NCI-H2171 treated with DMSO at 0.1 percent for 48 hours (cell line): ENCODE measurements at places on chromosomes 3 and 15.

- DNase-seq = no peak
Observed at GRCh38 chr15:77418391-77418965, 1.4 kb downstream of the PEAK1 start.

DNA sequence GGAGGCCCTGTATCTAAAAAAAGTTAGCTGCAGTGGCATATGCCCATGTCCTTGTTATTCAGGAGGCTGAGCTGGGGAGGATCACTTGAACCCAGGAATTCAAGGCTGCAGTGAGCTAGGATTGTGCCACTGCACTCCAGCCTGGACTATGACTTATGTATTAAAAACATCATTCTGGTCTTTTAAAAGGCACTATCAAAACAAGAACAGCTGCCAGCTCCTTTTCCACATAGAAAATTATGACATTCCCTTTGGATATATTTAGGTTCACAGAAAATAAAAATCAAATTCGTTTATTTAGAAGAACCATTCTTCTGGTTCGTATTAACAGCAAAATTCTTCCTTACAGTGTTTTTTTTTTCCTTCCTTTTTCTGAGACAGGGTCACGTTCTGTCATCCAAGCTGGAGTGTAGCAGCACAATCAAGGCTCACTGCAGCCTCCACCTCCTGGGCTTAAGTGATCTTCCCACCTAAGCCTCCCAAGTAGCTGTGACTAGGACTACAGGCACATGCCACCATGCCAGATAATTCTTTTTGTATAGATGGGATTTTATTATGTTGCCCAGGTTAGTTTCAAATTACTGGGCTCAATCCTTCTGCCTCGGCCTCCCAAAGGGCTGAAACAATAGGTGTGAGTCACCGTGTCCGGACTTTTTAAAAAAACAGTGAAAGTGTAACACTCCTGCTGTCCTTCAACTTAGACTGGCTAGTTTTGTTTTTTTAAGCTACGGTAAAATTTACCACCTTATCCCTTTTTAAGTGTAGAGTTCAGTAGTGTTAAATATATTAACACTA lies 13.9 kb downstream of the ICE2 start:
- DNase-seq = no peak

DNA sequence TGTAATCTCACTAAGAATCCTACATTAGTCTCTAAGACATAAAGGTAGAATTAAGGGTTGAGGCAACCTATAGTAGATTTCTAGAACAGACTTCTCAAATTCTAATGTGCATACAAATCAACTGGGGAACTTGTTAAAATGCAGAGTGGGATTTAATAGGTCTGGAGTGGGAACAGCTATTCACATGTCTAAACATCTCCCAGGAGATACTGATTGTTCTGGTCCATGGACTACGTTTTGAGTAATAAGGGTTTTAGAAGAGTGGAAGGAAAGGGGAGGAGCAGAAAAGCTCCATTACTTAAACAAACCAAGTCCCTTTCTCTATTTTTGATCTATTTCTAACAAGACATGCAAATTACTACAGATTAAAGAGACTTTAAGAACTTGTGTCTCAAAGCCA lies 524.8 kb downstream of the TUSC7 start:
- DNase-seq = no peak

GRCh38 chr3:30161375-30161774 lies 445.0 kb upstream of the TGFBR2 start:
- no peak for DNase-seq

- no peak for DNase-seq
Observed at GRCh38 chr3:55526332-55527030, 39.4 kb upstream of the WNT5A start.

DNA sequence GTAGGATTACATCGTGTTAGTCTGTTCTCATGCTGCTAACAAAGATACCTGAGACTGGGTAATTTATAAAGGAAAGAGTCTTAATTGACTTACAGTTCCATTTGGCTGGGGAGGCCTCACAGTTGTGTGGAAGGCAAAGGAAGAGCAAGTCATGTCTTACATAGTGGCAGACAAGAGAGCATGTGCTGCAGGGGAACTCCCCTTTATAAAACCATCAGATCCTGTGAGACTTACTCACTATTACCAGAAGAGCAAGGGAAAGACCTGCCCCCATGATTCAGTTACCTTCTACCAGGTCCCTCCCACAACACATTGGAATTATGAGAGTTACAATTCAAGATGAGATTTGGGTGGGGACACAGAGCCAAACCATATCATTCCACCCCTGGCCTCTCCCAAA lies 3.4 kb downstream of the SLC25A26 start:
- DNase-seq = no peak

GRCh38 chr15:80588801-80589200 lies 106.3 kb upstream of the ABHD17C start:
- DNase-seq = no peak

GRCh38 chr3:14680716-14681115 lies 5.8 kb downstream of the C3orf20 start:
- DNase-seq = no peak

DNA sequence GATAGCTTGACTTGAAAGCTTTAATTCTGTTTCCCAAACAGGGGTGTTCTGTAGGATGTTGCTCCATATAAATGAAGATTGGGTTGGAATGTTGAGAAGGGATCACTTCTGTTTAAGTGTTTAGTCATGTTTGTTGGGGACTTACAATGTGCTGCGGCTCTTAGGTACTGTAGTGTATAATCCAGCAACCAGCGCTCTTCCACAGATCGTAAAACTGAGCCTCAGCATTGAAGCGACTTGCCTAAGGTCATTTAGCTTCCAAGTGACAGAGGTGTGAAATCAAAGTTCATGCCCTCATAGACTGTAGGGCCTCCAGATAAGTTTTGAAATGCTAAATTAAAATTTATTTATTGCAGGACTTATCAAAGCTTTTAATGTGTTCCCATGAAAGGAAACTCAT lies 1.8 kb downstream of the MKRN2 start:
- no peak for DNase-seq

DNA sequence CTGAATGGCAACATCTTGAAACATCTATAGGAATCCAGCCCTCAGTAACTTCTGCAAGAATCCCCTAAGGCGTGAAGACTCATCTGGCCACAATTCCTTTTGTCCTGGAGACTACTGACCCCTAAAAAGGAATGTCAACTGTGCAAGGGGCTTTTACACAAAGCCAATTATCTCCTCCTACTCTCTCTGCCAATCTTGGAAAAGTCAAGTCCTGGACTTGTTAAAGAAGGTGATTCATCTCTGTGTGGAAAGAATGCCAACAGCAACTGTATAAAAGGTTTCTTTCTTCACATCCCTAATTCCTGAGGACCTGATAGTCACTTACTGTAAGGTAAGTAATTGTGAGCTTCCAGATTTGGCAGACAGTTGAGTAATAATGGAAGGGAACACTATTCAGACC lies 22.3 kb downstream of the THRB start:
- no peak for DNase-seq

DNA sequence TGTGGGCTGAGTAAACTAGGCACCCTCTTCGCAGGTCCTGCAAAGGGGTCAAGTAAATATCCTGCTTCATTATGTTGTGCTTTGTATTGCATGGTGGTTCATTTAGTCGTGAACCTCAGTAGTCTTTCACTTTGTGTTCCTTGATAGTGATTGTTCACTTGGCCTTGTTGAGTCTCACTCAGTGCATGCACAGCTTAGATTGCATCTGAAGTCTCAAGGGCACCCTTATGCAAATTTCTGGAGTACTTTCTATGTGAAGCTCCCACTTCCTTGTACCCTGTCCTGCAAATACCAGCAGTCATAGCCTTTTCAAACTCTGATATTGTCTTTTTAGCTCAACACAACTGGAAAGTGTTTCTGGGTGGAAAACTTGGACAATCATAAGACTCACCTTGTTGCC lies 519.2 kb downstream of the NAALADL2 start:
- DNase-seq = no peak

GRCh38 chr3:110139048-110139447 lies 801.7 kb upstream of the DPPA4 start:
- no peak for DNase-seq

DNA sequence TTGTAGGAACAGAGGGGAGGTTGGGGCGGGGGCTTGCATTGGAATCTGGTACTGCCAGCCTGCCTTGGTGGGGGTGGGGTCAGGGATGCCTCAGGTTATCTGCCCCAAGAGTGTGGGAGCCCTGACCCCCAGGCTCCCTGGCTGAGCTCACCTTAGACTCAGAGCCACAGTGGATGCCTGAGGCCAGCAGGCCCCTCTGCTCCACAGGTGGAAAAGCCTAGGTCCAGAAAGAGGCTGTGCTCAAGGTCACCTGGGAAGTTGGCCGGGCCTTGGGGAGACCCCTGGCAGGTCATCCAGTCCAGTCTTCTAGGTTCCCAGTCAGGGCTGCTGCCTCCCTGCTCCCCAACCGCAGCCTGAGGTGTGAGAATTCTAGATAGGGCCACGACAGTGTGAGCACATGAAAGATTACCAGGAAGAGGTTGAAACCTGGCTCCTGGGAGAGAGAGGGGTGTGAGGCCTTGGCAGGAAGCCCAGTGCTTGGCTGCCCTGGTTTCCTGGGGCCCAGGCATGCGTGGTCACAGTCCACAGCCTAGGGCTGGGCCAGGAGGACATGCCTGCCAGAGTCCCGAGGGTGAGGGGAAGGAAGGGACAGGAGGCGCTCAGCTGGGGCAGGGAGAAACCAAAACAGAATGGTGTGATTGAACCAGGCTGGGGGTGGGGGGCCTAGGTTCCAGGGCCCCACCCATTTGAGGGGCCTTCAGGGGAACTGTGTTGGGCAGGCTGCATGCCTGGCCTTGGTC lies 4.9 kb downstream of the HDAC11 start:
- peak; percentile 18 for DNase-seq

GRCh38 chr15:72168131-72168807 lies 29.3 kb downstream of the GRAMD2A start:
- no peak for DNase-seq

- DNase-seq = no peak
Observed at GRCh38 chr3:143576568-143577270, 271.5 kb downstream of the SLC9A9 start.

- DNase-seq = no peak
Observed at GRCh38 chr3:48979451-48979850, 10.6 kb upstream of the P4HTM start.

DNA sequence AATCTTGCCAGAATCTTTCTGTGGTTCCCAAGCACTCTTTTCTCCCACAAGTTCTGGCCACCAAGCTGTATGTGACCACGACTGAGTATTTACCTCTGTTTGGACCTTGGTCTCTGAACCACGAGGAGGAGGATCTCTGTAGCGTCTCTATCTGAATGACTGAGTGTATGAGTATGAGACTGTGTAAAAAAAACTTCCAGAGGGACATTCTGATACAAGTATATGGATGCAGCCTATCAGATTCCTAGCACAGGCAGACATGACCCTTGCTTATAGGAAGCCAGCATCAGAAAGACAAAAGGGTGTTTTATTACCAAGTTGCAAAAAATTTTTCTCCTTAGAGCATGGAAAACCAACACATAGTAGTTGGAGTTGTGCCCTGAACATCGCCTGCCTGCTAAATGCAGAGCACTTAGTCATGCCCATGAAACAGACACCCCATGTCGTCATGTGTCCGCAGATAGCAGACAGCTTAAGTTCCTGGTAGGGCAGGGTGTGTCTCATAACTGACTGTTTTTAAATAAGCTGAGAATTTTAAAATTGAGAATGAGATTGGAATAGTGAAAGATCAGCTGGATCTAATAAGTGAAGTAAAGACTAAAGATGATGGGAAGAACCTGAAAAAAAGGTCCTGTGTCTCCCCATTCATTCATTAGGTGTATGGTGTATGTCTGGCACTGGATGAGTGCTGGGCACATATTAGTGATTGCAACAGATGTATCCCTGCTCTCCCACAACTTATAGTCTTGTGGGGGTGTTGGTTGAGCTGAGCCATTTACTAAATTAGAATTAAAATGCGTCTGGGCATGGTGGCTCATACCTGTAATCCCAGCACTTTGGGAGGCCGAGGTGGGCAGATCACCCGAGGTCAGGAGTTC lies 30.9 kb downstream of the DAG1 start:
- DNase-seq = no peak

- DNase-seq = no peak
Observed at GRCh38 chr15:63672369-63672768, 75.2 kb downstream of the FBXL22 start.

DNA sequence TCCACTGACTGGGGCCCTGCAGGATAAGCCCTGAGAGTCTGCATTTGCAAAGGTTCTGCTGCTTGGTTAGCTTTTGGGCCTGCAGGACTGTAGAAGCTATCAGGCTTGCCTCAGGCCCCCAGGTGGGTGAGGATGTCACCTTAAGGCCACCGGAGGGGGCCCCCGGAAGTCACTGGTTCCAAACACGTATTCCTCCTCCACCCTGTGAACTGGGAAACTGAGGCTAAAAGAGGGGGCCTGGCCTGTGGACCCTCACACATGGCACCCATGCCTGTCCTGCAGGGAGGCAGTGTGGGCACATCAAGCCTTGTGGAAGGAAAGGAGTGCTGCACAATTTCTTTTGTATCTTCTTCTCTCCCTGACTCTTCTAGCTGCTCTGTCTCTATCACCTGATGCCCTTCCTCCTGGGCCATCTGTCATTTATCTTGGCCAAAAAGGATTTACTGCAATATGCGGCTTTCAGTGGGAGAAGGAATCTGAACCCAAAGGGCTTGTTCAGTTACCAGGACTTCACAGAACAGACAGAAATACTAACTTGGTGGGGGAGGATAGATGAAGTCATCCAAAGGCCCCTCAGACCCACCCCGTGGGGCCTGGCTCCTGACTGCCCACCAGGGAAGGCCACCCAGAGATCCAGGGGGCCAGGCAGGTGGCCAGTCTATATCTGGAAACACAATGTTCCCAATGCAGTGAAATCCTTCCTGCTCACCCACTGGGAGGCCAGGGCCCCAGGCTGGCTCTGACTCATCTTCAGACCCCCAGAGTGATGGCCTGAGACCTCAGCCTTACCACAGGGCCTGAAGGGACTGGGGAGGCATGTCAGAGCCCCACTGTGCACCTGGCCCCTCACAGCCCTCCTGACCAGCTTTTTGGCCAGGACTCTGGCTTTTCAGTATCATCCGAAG lies 18.3 kb downstream of the UBAP1L start:
- DNase-seq = no peak

DNA sequence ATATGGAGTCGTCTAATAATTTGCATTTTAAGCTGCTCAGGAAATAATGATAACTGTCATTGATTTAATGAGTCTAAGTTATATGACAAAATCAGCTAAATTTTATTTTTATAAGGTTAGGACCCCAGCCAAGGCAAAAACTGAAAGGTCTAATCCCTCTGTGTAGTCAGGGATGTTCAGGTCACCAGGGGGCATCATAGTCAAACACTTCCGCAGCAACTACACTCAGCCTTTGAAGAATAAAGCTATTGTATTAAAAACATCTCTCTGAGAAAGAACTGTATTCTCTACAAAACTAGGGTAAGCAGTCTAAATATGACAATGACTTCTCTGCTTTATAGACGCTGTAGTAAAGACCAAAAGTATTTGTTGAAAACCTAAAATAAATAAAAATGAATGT lies 15.0 kb downstream of the INTS14 start:
- peak; percentile 56 for DNase-seq

- DNase-seq = no peak
Observed at GRCh38 chr3:190013943-190014924, 106.5 kb downstream of the P3H2 start.

GRCh38 chr15:90071220-90071807 lies 31.0 kb downstream of the IDH2 start:
- peak; percentile 67 for DNase-seq
